ENCODE measurements at places on chromosomes 2 and 18.
A peak's percentile ranks its signal among the peaks of the same experiment; 100 is the strongest.

- DNase-seq: no peak
Observed at GRCh38 chr2:175575346-175576258, 394.1 kb upstream of the ATP5MC3 start.

- no peak for DNase-seq
Observed at GRCh38 chr2:210162466-210163124, 8.6 kb downstream of the KANSL1L start.

- no peak for DNase-seq
Observed at GRCh38 chr2:105144152-105144940, 97.2 kb upstream of the GPR45 start.

GRCh38 chr2:231539991-231540390, 9.7 kb upstream of the NMUR1 start:
- DNase-seq: no peak

DNA sequence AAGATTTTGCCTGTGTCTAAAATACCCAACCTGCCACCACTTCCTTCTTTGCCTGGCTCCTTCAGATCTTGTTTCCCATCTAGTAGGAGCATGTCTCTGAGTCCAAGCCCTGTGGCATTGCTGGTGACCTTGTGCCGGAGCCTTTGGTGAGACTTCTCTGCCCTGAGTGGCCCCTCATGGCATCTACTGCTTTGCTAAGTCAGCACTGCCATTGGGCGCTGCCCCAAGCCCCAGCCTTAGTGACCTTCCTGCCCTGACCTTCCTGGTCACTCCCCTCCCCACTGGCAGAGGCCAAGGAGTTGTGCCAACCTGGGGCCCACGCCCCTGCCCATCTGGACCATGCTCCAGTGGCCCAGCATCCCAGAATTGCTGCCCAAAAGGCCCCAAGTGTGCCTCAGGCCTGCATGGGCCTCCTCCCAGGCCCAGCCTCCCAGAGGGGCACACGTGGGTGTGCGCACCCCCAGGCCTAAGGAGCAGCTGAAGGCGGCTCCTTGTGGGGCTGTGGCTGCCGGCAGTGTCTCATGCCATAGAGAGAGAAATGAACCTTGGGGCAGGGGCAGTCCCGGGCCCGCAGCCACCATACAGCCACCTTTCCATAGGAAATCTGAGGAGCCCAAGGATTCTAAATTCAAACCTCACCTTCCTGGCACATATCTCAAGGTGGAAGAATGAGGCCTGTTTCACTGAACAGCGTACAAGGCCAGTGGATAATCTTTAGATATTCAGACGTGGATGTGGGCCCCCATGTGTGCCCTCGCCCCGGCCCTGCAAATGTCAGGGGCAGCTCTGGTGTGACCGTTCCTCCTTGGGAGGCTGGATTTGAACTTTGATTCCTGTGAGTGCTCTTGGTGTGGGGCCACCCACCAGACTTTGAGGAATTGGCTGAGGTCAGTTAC, 100.2 kb upstream of the SLC66A3 start:
- DNase-seq: no peak

DNA sequence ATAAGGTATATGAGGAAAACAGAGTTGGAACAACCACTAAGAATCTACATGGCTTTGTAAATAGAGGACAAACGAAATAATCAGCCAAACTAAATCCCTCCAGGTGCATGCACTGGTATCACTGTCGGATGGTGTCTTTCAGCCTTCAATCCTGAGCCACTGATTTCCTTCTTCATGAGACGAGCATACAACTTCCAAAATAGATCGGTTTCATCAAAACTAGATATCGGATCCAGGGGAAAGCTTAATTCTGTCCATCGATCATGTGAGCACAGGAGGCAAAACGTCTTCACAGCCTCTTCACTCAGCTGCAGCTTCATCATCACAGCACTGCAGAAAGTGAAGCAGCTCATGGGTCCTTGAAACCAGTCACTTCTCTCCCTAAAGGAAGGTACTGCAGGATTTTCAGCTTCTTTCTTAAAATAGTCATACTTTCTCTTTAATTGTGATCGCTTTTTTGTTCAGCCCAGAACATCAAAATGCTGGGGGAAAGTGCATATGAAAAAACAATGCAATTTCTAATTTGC, 80.5 kb downstream of the DTNB start:
- DNase-seq: no peak

DNA sequence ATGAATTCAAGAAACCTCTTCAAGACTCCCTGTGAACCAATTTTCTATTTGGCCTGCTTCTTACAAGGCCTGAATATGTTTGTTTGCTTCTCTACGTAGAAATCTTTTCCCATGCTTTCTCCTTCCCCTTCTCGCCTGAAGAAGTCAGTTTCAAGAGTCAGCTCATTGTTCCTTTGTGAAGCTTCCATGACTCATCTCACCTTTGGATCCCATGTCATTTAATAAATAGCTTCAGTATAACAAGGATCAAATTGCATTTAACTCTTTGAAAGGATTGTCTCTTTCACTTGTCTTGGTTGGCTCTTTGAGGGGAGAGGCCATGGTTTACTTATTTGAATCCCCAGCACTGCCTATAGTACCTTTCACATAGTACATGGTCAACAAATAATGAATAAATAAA, 28.4 kb downstream of the CPS1 start:
- peak; percentile 1 for DNase-seq
